SK-N-SH treated with all-trans-retinoic acid at 6 μM for 48 hours (cell line): ENCODE measurements at places on chromosomes 2 and 18.

- no peak for ATAC-seq
Observed at GRCh38 chr2:141497272-141497671, 633.5 kb downstream of the LRP1B start.

DNA sequence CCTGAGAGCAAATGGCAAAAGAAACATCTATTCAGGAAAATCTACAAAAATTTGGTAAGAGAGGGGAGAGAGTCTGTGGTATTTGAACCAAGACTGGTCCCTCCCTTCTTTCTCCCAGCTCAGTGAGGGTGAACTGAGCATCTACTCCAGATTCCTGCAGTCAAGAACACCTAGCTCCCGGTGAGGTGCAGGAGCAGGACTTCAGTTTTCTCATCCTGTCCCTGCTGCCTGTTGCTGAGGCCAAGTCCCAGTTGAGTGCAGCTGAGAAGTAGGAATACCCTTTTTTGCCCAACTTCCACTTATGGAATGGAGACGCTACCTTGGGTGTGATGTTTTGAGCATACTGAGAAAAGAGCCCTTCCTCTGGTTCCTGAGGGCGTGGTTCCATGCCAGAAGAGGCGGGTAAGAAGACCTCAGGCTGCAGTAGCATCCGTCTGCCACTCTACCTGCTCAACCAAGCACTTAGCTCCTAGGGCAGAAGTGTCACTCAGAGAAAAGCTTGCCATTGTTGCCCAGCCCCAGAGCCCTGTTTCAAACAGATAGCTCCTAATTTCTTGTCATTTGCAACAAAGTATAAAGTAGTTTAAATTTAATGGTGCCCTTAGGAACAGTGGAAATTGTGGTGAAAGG, 112.9 kb downstream of the SOS1 start:
- ATAC-seq = no peak

DNA sequence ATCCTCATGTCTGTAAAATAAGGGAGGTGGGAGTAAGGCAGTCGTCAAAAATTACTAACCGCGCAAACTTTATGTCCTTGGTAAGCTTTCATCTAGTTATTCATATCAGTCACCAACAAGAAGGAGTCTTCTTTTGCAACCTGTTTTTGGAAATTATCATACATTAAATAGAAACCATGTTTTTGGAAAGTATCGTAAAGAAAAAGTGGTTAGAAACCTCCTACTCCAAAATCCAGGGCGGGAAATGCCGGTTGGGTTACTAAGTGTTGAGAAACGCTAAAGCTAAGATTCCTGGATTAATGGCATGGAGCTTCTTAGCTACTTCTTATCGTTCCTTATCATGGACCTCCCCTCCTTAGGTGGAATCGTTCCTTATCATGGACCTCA, 778 bp downstream of the BBS5 start:
- ATAC-seq = no peak

GRCh38 chr2:164275659-164276058, 345.6 kb downstream of the GRB14 start:
- no peak for ATAC-seq

GRCh38 chr2:72841462-72842125, 15.8 kb upstream of the EXOC6B start:
- ATAC-seq = no peak

DNA sequence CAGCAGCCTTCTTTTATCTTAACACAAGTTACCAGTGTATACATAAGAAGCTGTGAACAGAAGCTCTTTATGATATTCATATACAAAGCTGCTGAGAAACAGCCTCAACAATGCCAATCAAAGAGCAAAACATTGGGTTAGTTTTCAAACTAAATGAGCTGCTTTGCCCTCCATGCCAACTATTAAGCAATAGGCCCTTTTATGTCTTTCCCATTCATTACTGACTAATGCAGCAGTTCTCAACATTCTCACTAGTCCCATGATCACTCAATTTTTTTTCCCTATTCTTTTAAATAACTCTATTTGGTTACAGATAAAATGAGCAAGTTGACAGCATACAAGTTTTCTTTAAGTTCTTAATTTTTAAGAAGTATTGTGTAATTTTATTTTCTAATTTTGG, 57.9 kb upstream of the FRZB start:
- ATAC-seq = no peak

- peak; percentile 37 for ATAC-seq
Observed at GRCh38 chr2:11168488-11168887, 13.2 kb downstream of the SLC66A3 start.

DNA sequence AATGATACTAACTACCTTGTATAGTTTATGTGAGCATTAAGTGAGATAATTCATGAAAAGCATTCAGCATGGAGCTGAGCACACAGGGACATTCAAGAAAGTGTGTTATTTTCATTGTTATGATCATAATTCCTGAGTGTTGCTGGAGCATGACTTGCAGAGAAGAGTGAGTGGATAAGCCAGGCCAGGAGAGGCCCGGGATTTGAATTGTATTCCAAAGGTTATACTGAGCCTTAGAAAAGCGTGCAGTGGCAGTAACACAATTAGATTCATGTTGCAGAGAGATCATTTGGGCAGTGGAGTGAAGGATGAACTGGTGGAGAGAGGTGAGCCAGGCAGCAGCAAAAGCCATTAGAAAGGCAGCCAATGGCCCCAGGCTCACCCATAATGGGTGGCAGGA, 142.9 kb upstream of the SH3BP4 start:
- ATAC-seq = no peak

DNA sequence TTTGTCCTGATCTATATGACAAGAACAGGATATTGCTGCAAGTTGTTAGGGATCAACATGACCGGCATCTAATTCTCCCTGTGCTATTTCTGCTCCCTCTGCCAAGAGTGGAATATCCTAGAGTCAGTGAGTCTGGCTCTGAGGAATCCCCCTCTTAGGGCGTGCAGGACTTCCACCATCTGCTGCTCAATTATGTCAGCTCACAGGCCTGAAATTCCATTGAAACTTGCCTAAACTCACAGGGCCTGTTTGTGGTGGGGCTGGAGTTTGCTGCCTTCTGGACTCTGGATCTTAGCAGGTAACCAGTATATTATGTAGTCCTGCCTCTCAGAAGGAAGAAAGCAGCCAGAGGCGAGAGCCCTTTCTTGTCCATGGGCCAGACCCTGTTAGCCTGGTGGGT, 323.0 kb downstream of the TSN start:
- ATAC-seq = no peak

DNA sequence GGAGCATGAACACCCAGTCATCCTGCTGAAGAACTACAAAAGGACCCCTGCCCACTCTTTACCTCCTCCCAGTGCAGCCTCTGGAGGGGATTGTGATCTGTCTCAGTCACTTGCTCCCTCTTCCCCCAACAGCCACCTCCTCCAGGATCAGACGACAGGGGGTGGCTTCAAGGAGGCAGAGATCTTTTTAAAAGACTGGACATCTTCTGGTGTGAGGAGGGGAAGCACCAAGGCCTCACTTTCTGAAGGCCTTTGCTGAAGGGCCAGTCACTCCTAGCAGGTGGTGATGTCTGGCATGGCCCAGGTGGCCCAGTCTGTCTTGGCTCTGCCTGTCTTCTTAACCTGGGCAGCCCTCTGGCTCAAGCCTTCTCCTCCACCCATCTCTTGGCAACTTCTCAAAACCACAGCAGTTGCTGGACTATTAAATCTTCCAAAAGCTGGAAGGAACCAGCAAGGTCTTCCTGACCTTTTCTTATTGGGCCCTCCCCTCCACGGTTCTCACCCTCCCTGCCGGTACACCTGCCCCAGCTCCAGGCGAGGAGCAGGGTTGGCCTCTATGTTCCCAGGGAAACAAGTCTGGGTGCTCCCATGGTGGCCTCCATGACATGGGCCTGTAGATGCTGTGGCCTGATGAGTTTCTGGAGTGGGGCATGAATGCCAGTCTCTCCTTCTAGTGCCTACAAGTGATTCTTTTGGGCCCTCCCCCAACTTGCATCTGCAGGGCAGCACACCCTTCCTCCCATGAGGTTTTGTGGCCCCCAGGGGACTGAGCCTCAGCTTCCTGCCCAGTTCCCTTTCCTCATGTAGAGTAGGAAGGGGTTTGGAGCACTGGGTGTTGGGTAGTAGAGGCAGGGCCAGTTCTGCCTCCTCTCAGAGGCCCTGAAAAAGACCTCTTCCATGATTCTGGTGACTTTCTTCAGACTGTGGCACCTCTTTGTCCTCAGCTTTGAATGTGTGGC, 5.0 kb upstream of the ATP6V1B1 start:
- no peak for ATAC-seq

GRCh38 chr2:19426941-19427340, 68.5 kb upstream of the OSR1 start:
- no peak for ATAC-seq

DNA sequence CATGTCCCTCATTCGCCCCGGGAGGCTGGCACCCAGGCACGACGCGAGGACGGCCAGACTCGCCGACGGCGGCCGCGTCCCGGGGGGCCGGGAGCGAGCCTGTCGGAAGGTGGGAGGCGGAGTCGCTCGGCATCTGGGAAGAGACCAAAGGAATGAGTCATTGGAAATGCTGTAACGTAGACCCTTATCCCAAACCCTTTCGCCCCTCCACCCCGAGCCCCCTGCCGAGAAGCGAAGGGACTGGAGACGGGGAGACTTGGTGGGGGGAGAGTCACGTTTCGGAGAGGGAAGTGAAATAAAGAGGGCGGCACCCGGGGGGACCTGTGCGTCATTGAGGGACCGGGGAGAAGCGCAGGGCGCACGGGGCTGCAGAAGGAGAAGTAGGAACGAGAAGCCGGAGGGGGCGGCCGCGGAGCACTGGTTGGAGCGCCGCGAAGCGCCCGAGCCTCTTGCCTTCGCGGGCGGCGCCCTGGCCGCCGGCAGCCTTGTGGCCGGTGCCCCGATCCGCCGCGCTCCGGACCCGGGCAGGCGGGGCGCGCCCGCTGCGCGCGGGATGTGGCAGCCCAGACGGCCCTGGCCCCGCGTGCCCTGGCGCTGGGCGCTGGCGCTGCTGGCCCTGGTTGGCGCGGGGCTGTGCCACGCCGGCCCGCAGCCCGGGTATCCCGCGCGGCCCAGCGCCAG, at the start of gene EMILIN2:
Gene EMILIN2 (plus strand): TSS at position 371 of the 681 bp plus-strand sequence. CDS start 183 bp downstream, at position 554.
- ATAC-seq = peak; percentile 28
